Activated CD4-positive, alpha-beta T cell treated with anti-CD3 and anti-CD28 coated beads for 36 hours (primary cell): ENCODE measurements at places on chromosomes 7 and 10. TPM values are rescaled to one million over a fixed set of nuclear protein-coding genes. Genes with fewer than 3 reads are reported as not detected.

- DNase-seq, result no peak
Observed at GRCh38 chr7:81882086-81882485, 112.2 kb upstream of the HGF start.

DNA sequence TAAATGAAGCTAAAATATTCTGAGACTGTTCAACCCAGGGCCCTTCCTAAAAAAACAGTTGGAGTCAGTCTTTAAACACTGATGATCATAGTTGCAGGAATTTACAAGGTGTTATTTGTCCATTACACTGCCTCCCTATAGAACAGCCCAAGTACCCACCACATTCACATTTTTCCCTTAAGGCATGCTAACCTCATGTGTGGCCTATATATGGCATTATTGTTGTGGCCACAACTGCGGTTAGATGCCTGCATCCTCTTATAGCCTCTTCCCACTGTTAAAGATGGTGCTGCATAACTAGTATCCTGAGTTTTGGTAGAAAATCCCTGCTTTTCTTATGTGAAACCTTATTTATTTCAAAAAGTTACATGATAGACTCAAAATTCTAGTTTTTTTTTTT is 287.9 kb upstream of the SEMA3A start:
- DNase-seq, result no peak

DNA sequence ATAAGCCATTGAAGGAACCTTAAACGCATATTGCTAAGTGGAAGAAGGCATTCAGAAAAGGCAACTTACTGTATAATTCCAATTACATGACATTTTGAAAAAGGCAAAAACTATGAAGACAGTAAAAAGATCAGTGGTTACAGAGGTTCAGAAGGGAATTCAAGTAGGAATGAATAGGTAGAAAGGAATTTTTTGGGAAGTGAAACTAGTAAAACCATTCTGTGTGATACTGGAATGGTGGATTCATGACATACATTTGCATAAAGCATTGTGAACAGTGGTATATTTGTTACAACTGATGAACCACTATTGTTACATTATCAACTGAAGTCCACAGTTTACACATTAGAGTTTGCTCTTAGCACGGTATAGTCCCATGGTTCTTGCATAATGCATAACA is 114.2 kb upstream of the GPR22 start:
- no peak for DNase-seq

DNA sequence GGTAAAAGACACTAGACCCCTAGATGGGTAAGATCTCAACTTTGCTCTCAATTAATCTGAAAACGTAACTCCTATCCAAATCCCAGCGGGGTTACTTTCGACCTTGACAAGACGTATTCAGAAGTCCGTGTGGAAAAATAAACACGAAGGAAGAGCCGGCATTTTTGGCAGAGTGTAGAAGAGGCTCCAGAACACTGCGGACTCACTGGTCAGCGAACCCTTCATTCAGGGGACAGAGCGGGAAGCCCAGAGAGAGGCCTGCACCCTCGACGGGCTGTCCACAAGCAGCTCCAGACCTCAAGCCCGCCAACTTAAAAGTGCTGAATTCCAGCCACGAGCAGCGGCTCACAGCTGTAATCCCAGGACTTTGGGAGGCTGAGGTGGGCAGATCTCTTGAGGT is 54.7 kb downstream of the DPYSL4 start:
- no peak for DNase-seq

DNA sequence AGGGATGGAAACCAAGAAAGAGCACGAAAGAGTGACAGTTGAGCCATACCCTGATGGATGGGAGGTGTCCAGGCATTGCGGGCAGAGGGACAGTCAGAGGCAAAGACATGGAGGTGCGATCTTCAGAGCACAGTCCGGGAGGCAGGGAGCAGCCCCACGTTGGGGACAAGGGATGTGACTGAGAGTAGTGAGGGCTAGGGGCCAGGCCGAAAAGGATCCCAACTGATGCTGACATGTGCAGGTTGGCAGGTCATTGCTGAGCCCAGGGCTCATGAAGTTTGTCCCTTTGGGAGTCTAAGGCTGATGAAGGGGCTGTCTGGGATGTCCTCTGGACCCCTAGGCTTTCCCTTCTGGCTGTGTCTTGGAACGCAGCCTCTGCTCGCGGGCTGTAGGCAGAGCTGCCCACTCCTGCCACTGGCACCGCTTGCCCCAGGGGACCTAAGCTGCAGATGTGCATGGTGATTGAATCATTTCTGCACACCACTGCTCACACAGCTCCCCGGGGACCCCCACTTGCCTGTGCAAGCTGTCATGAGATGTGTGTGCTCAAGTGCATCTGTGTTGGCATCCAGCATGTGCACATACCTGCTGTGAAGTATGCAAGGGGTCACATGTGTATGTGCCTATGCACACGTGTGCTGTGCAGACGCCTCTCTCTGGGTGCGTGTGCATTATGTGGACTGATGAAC is 125.1 kb downstream of the ZMIZ1 start:
- no peak for DNase-seq

- no peak for DNase-seq
Observed at GRCh38 chr10:53403688-53404087, 631.1 kb upstream of the MBL2 start.

GRCh38 chr7:142608630-142609428 is 140.4 kb upstream of the PRSS1 start:
- no peak for DNase-seq

- DNase-seq, result no peak
Observed at GRCh38 chr10:44437840-44438511, 53.1 kb upstream of the CXCL12 start.

GRCh38 chr7:7969306-7970236 is 975 bp downstream of the GLCCI1 start:
- DNase-seq, result peak; percentile 68

- DNase-seq, result no peak
Observed at GRCh38 chr10:103852856-103853255, 2.5 kb downstream of the SH3PXD2A start.

DNA sequence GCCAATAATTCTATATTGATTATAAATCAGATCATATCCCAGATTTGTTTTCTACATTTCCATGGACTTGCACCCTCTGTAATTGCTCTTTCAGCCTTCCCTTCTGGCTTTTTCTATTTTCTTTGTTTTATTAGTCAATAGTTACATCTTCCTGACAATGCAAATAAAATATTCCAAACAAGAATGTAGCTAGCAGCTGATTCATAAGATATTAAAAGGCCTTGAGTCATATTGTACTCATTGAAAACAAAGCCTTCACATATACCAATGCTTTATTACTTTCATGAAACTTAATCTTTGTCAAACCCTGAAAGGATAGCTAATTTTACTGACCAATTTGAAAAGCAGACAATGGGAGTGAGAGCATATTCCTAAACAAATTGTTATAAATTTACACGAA is 10.7 kb upstream of the SFMBT2 start:
- DNase-seq, result no peak

GRCh38 chr7:21616796-21617436 is 74.1 kb downstream of the DNAH11 start:
- DNase-seq, result no peak

DNA sequence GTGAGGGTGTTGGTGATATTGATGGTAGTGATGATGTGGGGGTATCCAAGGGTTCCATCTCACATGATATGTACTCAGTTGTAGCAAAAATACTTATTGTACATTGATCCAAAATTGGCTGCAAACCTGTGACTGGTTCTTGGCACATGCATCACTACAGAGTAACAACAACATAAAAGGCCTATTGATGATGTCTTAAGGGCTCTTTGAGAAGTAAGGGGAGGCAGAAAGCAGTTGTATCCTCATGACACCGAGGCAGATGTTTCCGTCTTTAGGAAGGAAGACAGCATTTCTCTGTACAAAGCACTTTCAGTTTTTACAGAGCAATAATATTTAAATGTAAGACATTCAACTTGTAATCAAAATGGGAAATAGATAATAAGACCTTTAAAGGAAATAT is 34.5 kb downstream of the NRG3 start:
- DNase-seq, result no peak

DNA sequence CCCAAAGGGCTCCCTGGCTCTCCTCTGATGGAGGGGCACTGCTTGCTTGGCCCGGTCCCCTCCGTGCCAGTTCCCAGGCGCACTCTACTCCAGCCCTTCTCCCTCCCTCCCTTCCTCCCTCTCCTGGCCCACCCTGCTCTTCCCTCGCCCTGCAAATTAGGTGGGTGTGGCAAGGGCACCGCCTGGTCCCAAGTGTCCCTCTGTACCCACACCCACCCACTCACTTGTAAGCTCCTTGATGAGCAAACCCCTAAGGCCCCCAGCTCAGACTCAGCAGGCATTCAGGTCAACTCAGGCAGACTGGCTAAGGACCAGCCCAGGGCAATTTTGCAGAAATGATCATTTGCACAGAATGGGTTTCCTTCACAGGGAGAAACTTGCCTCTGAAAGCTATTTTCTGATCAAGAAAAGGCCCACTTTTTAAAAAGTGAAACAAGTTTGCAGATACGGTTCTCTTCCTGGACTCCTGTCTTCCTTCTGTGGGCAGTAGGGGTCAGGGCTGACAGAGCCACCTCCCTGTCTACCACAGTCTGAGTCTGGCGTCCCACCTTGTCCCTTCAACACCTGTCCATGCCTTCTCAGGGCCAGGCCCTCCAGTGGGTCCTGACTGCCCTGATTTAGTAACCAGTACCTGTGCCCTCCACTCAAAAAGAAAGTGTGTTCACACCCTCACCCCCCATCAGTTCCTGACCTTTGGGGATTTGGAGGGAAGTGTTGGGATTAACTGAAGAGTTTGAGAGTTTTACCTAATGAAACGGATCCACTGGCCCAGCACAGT is 28.3 kb downstream of the C10orf71 start:
- no peak for DNase-seq

DNA sequence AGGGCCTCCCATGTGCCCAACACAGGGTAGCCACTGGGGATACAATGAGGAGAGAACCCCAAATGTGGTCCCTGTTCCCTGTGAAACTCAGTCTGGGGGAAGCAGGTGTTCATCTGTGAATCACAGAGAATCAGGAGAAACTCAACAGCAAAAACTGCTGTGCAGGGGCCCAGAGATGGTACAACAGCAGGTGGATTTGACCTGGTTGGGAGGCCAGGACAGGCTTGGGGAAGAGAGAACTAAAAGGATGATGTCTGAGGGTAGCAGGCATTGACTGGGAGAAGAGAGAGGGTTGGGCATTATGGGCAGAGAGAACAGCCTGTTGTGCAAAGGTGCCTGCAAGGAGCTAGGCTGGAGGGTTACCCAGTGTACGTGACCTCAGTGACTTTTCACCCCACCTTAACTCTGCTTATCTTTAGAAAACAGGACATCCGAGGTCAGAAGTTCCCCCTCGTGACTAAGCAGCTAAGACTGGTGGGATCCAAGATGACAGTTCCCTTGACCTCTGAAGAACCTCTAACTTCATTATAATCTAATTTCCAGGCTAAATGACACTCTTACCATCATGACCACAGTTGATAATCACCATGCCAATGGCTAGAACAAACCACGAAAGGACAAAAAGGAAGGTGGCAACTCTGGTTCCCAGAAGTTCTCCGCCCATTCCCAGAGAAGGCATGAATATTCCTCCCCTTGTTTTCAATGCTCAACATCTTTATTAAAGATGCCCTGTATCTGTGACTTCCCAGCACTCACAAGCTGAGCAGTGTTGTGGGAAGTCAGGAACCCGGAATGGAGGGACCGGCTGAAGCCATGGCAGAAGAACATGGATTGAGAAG is 5.1 kb upstream of the ADAMTS14 start:
- DNase-seq, result no peak

DNA sequence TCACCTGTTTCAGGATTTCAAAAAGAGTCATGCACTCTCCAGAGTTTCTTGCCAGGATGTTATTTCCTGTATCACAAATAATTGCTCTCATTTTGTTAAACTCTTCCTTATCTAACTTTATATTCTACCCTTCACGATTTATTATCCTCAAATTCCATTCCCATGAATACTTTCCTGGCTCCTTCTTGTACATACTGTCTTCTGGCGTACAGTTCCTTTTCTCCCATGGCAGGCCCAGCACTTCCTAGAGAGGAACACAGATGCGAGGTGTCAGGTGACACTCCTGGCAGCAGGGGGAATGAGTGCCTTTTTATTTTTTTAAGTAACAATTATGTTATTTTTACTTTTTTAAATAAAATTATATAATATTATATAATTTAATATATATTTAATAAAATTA is 411.9 kb downstream of the TFEC start:
- DNase-seq, result no peak

DNA sequence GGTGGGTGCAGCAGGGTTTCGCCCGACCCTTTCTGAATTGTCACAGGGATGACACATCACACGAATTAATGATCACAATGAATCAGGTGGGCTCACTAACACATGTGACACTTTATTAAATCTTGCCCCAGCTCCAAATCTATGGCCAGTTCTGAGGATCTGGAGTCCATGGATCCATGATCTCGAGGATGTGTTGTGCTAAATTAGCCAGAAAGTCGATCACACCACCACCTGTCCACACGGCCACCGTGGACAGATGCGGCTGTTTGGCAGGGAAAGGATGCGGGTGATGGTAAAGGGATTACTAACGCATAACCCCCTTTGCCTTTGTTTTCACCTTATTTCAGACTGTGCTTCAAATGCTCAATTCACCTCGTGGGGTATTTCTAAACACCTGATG is 96.4 kb downstream of the COBL start:
- no peak for DNase-seq

GRCh38 chr10:55223352-55223751 is 422.3 kb upstream of the PCDH15 start:
- no peak for DNase-seq

- no peak for DNase-seq
Observed at GRCh38 chr7:95508780-95509179, 23.0 kb downstream of the ASB4 start.

DNA sequence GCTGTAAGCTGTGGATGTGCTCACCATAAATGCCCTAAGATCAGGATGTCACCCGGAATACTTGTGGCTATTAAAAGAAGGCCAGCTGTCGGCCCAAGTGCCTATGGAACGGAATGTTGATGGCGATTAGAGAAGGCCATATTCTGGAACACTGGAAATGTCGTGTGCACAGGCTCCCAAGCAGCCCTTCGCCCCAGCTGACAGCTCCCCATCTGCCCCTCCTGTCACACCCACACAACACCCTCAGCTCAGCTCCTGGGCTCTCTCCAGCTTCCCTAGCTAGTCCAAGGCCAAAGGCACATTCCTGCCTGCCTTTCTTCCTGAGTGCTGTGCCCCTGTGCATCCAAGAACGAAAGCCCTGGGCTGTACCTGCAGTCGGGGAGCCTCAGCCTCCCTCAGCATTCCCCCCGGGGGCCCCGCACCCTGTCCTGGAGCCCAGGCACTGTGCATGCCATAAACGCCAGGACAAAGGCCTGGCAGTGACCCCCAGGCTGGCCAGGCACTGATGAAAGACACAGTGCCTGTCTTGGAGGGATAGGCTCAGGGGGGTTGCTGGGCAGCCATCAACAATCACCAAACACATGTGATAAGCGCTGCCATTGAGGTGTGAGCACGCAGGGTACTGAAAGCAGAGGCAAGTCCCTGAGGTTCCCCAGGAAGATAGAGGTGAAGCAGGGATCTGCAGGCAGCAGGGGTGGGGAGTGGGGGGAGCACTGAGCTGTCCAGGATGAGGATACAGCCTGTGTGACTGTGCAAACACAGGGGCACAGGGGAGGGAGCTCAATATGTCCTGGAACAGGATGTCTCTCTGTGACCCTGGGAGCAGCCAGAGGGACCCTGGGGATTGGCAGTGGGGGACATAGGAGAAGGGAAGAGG is 3.7 kb upstream of the LDB3 start:
- no peak for DNase-seq

The TYW1B gene
- total RNA-seq, result 3.9 TPM

The LRIT1 gene
- not detected for total RNA-seq

The CLCN1 gene
- 0.09 TPM for total RNA-seq

The TCAF2 gene
- total RNA-seq, result 47.6 TPM

The PRF1 gene
- total RNA-seq, result 28.6 TPM

The SYCE1 gene
- total RNA-seq, result 0.19 TPM

The IFIT1B gene
- total RNA-seq, result not detected

The SORCS3 gene
- not detected for total RNA-seq

The TLL2 gene
- 0.02 TPM for total RNA-seq

The SYT15B gene
- total RNA-seq, result 0.12 TPM

The SORBS1 gene
- total RNA-seq, result 1.0 TPM
